ENCODE measurements at places on chromosomes 11 and 22. TPM values are rescaled to one million over a fixed set of nuclear protein-coding genes. Genes with fewer than 3 reads are reported as not detected.
A peak's percentile ranks its signal among the peaks of the same experiment; 100 is the strongest.

DNA sequence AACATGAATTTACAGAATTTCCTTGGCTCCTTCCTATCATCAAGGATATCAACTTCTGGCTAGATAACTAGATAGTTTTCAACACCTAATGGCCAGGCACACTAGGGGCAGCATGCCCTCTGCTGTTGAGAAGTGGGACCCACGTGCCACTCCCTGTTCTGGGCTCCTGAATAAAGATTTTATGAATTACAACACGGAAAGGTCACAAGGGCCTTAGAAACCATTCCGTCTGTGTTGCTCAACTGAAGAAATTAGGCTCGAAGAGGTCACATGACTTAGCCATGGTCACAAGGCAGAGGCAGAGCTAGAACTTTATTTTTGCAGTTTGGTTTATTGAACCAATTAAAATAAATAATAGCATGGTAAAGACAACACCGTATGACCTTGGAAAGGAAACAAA, 36.0 kb downstream of the PRCP start:
- peak; percentile 88 for DNase-seq

GRCh38 chr11:78467931-78468330, 50.3 kb upstream of the GAB2 start:
- no peak for DNase-seq

DNA sequence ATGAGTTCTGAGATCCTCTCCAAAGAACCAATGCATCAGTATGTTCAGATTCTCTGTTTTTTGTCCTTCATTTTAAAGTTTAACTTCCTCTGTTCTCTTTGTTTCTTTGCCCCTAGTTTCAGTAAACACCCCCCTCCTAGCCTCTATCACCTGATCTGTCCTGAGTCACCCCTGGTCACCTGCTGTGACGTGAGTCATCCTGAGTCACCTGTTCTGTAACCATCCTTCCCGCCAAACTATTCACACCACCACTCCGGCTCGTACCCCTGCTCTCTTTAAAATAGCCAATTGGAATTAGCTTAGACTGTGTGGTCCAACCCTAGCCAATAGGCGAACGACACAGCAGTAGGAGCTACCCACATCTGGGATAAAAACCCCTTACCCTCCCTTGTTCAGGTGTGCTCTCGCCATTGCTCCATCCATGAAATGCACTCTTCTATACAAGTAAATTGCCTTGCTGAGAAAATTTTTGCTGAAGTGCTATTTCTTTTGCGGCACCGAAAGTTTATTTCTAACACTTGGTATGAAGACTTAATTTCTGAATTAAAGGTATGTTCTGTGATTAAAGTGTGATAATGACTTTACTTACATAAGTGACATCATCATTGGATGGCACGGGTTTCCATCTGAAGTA, 318.4 kb downstream of the AASDHPPT start:
- DNase-seq, result no peak

DNA sequence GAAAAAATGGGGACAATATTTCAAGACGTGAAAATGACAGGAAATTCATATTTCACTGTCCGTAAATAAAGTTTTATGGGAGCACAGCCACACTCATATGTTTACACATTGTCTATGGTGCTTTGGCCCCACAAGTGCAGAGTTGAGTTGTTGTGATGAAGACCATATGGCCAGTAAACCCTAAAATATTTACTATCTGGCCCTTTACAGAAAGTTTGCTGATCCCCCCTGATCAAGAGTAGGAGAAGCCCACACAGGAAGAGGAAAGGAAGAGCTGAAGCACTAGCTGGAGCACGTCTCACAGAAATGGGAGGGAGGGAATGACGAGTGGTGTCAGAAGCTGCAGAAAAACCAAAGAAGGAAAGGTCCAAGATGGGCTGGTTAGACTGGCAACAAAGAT, 78.8 kb downstream of the TNRC6B start:
- DNase-seq, result no peak

- no peak for DNase-seq
Observed at GRCh38 chr11:67033661-67034166, 10.8 kb downstream of the SYT12 start.

GRCh38 chr11:121482231-121483129, 29.7 kb upstream of the SORL1-AS1 start:
- no peak for DNase-seq

The MUC5AC gene
- not detected for total RNA-seq

The KIAA1671 gene
- total RNA-seq, result 27.4 TPM
